EL (cell line): ENCODE measurements at places on chromosomes 1 and 21.
A peak's percentile ranks its signal among the peaks of the same experiment; 100 is the strongest.

DNA sequence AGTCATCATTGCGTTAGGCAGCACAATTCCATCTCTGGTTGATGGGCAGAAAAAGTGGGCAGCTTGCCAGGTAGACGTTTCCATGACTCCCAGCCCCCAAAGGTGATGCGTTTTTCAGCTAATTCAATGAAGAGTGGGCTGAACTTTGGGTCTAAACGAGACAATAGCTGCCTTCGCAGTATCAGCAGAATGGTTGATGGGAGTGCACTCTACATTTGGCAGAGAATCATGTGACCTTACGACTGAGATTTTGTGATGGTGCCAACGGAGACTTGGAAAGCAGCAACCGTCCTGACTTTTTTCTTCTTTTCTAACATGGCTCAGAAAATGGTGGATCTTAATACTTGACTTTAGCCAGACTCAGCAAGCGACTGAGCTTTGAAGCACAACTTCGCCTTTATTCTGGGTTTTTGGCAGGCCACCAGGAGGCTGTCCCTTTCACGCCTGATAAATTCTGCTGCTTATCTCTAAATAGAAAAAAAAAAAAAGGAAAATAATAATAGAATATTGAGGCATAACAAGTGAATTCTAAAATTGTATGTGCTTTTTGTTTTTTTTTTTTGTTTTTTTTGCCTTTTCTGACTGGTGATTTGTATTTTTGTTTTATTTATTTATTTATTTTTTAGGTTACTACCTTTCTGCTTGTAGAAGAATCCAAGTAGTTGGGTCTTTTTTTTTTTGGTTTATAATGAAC, 804.8 kb downstream of the USP25 start:
- peak; percentile 57 for DNase-seq

DNA sequence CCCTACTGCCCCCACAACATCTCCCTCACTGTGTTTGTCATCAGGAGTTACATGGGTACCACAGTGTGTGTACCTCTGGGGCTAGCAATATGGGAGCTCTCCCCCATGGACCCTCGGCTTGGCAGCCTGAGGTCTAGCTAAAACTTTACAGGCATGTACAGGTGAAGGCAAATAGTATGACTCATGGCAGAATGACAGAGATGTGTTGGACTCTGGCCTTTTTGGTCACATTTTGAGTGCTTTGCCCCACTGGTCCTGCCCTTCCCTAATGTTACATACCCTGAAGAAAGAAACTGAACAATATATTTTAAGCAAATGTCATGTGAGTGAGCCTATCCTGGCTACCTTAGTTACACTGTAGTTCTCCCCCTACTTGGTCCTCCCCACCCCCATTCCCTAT, 124.0 kb downstream of the NGF start:
- no peak for DNase-seq

- DNase-seq: no peak
These were observed 95.0 kb downstream of the CDC42BPA start for GRCh38 chr1:227223171-227223806.

- DNase-seq: no peak
These were observed 12.6 kb downstream of the SH2D2A start for GRCh38 chr1:156804026-156804425.

DNA sequence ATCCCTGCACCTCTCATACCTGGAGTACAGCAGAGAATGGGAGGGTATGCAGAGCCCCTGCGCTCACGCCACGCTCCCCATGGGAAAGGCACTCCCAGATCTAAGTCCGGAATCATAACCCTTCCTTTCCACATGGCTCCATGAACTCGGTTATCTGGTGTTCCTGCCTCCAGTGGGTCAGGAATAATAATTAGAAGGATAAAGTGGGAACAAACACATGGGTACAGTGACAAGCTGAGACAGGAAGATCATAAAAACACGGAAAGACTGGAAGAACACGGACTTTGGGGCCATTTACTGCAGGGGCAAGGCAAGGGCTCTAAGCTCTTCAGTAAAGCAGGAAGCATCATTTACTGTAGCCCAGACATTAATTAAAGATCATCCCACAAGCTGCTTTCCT, 48.6 kb downstream of the FOXO6 start:
- DNase-seq: no peak

GRCh38 chr1:200778766-200779165, 40.1 kb downstream of the CAMSAP2 start:
- no peak for DNase-seq

GRCh38 chr21:26833011-26833410, 12.2 kb downstream of the ADAMTS1 start:
- no peak for DNase-seq

- no peak for DNase-seq
These were observed 222.6 kb upstream of the KCTD3 start for GRCh38 chr1:215344539-215344938.

GRCh38 chr1:28577738-28578536, 14.1 kb upstream of the RAB42 start:
- DNase-seq: peak; percentile 38

DNA sequence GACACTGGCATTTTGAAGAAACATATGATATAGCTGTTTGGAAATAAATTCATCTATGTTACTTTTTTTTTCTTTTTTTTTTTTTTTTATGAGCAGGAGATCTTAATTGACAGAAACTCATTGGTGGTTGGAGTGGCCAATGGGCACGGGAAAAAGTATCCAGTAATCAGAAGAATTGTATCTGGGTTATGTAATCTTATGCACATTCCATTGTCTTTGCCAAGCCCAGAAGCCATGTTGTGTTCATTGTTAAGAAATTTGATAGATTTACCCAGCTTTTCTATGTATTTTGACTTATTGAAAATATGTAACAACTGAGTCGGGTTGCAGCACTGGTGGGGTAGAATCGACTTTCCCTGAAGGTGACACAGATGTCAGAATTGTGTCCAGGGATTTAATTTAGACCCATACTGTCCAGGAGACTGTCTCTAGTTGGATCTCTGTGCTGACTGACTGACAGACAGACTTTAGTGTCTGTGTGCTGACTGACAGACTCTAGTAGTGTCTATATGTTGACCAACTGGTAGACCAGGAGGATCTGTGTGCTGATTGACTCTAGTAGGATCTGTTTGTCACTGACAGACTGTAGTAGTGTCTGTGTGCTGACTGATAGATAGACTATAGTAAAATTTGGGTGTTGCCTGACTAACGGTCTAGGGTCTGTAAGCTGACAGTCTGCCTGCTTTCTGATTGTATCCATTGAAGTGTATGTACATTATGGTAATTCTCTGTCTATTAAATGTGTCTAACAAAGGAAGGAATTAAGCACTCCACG, 12.3 kb upstream of the C4BPB start:
- peak; percentile 10 for DNase-seq

DNA sequence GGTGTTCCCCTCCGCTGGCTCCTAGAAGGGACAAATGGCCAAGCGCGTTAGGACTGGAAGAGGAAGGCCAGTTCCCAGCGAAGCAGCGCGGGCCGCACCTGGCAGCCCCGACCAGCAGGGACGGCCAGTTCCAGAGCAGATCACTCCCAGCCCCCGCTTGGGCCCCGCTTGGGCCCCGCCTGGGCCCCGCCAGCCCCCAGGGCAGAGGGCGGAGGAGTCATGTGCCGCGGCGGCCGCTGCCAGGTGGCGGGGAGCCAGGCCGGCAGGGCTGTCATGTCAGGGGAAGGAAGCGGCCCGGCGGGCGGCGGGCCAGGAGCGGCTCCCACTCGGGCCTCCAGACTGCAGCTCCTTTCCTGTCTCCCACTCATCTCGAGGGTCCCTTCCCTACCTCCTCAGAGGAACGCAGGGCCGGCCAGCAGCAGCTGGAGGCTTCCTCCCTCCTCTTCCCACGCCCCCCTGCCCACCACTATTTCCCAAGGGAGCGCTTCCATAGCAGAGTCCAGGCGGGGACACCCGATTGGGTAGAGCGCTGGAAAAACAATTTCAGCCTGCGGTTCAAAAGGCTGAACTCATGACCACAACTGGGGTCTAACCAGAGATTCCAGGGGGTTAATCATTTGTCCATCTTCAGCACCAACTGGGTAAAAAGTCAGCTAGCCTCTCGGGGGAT, 16.5 kb downstream of the ZNF697 start:
- DNase-seq: peak; percentile 87
